Kidney capillary endothelial cell (primary cell): ENCODE measurements at places on chromosomes 13 and 19.

GRCh38 chr13:80924596-80924995, 583.7 kb upstream of the SPRY2 start:
- DNase-seq = peak; percentile 53

GRCh38 chr13:85283408-85283807, 515.8 kb downstream of the SLITRK6 start:
- no peak for DNase-seq

- DNase-seq = no peak
Observed at GRCh38 chr19:35751839-35752745, 3.7 kb downstream of the LIN37 start.

- no peak for DNase-seq
Observed at GRCh38 chr13:52454459-52454819, 839 bp upstream of the CKAP2 start.

DNA sequence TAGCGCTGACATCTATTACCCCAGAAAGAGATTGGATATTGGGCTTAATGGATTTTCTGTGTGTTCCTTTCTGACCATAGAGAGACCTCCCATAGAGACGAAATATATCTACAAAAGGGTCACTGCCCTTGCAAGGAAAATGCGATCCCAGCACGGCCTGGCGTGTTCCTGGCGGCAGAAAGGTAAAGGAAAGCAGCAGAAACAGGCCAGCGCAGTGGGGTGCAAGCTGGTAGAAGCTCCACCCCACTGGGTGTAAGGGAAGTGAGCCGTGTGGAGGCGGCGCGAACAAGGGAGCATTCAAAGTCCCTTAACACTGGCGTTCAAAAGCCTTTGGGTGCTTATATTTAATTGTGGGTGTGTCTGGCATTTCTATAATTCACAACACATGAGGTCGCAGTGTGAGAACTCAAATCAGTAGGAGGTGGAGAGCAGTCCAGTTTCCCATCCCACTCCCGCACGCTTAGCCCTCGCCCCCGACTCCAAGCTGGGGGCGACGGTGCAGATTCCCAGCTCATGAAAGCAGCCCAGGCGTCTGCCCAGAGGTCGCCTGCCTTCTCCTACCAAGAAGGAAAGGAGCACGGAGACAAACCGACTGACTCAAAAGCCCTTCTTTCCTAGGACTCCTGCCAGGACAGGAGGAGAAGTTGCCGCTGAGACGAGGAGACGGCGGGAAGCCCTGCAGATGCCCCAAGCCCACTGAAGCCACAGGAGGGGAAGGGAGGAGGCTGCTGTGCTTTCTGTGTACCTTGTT, 478.4 kb downstream of the FOXO1 start:
- DNase-seq = no peak

DNA sequence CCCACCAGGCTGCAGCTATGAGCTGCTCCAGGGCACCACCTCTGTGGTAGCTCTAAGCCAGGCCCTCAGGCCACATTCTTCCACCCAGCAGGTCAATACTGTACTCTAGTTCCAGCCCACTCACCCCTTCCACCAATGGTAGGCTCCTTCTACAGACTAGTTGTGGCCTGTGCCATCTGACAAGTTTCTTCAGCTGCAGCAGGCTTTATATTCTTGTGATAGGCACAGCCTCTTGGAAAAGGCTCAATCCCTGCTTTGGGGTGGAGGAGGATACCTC, 8.5 kb downstream of the MICU2 start:
- no peak for DNase-seq

- DNase-seq = peak; percentile 25
Observed at GRCh38 chr19:34365463-34366401, 736 bp downstream of the GPI start.

DNA sequence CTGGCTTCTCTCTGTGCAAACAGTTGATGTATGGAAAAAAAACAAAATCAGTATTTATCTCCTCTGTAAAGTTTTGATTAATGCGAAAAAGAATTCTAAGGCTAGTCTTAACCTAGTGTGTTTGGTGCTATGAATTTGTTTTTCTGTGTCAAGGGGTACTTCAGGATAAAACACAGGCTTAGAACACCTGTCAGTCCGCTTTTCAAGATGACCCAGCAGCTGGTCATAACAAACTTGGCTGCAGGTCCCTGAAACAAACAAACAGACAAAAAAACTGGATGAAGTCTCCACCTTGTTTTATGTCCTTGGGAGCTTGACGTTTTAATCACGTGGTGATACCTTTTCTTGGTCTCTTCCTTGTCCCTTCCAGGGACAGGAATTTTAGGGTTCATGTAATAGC, 689.3 kb downstream of the UQCRFS1 start:
- DNase-seq = no peak

DNA sequence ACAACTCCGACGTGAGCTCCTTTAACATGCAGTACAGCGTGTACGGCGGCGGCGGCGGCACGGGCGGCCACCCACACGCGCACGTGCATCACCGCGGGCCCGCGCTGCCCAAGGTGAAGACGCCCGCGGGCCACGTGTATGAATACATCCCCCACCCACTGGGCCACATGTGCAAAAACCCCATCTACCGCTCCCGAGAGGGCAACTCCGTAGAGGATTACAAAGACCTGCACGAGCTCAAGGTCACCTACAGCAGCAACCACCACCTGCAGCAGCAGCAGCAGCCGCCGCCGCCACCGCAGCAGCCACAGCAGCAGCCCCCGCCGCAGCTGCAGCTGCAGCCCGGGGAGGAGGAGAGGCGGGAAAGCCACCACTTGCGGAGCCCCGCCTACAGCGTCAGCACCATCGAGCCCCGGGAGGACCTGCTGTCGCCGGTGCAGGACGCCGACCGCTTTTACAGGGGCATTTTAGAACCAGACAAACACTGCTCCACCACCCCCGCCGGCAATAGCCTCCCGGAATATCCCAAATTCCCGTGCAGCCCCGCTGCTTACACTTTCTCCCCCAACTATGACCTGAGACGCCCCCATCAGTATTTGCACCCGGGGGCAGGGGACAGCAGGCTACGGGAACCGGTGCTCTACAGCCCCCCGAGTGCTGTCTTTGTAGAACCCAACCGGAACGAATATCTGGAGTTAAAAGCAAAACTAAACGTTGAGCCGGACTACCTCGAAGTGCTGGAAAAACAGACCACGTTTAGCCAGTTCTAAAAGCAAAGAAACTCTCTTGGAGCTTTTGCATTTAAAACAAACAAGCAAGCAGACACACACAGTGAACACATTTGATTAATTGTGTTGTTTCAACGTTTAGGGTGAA, 6.6 kb downstream of the SLITRK5 start:
- DNase-seq = no peak

- DNase-seq = no peak
Observed at GRCh38 chr19:4523306-4524110, 5.2 kb upstream of the PLIN4 start.

DNA sequence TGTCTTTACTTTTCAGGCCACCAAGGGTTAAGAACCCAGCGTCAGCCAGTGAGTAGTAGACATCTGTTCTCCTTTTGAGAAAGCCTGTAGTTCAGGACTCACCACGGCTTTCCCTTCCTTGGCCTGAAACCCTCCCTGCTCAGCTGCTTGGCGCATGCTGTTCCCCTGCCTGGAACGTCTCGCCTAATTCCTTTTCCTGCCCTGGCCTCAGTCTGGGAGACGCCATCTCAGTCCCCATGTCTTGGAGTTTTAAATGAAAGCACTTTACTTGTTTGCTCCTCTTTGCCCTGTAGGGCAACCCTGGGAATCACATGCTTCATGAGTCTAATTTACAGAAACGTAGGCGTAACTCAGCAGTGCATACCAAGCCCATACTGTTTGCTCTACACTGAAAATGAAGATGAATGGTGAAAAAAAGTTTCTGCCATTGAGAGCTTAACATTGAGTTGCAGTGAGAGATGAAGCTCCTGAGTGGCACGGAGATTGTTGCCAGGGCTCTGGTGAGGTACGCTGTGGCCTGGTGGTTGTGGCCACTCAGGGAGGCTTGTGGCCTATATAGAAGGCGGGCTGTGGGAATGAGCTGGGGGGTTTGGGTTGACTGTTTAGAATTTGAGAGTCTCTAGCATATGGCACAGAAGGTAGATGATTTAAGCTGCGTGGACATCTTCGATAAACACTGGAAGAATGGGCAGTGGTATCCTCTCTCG, 52.8 kb downstream of the GATAD2A start:
- DNase-seq = no peak

DNA sequence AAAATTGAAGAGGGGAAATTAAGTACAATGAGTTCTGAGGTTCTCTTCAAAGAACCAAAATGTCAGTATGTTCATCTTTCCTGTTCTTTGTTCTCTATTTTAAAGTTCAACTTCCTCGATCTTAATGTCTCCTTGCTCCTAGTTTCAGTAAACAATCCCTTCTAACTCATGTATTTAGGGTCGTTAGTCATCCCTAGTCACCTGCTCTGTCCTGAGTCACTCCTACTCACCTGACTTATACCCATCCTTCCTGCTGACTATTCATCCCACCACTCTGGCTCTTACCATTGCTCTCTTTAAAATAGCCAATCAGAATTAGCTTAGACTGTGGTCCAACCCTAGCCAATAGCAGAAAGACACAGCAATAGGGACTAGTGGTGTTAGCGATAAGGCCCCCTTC, 24.3 kb downstream of the ZNF90 start:
- no peak for DNase-seq

DNA sequence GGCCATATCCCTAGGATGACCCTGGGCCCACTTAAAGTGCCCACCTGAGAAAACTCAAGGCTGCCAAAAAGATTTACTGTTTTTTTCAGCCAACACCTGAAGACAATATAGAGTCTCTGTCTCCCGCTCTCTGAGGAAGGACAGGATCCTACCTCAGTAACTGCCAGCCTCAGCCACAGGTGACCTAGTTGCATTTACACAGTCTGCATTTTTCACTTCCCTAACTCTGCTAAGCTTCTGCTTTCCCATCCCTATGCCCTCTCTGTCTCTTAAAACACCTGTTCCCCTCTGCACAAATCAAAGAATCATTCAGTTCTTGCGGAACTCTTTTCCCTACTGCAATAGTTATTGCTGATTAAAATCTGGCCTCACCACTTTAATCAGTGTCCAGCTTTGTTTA, 609.5 kb downstream of the UQCRFS1 start:
- DNase-seq = no peak

GRCh38 chr13:36130552-36131221, 495 bp downstream of the DCLK1 start:
- DNase-seq = no peak

DNA sequence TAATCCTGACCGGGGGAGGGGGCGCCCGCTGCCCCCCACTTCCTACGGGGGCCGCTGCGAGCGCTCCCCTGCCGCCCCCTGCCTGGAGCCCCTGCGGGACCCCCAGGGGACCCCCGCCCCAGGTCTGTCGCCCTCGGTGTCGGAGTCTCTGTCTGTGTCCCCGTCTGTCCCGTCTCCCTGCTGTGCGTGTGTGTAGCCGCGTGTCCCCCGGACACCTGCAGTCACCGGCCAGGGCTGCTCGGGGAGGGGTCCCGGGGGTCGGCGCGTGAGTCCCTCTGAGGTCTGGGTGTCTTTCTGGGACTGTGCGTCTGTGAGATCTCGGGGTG, 7.7 kb upstream of the NFIC start:
- DNase-seq = no peak

DNA sequence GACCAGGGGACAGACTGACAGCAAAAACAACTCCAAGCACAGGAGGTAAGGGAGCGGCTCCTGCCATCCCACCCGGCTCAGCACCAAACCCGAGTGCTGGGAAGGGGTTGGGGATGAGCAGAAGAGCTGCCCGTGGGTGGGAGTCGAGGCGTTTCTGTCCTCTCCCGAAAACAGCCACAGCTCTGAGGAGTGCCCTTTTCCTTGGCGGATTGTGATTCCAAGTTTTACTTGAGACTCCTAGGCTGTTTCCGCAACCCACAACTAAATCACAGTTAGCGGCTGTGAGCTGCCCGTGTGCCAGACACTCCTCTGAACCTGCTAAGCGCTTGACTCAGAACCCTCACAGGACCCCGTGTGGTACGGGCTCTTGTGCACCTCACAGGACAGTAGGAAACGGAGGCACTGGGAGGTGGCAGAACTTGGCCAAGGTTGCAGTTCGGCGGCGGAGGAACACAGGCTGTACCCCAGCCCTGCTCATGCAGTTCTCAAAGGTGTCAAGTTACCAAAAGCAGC, 21.4 kb downstream of the CFAP97D2 start:
- no peak for DNase-seq

- DNase-seq = no peak
Observed at GRCh38 chr13:99161512-99161911, 39.1 kb upstream of the UBAC2 start.

DNA sequence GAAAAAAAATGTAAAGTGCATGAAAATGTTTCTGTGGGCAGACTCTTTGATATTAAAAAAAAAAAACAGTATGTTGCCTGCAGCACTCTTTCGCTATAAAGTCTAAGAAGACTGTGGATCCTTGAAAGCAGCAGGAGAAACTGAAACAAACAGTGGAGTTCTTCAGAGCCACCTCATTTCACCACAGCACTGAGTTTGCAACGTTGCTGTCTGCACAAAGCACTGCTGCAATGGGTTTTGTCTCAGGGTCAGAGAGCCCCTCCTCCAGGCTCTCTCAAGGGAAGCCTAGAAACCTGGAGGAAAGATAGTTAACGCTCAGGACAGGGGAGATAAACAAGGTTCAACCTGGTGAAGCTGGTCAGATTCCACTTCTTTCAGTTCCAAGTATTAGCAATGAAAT, 248.7 kb downstream of the EFNB2 start:
- DNase-seq = no peak

DNA sequence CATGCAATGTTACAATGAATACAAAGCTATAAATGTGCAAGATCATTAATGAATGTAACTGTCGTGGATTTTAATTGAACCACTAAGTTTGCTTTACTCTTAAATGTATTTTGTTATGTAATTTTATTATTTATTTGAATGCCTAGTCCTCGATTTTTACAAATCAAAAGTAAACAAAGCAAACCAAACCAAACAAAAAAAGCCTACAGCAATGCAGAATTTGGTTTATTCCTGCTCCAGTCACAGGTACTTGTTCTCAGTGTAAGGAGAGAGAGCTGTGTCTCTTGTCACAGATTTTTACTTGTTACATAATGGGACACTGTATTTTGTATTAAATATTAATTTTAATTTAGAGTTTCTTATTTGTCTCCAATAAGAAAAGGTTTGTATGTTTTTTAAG, 584.3 kb upstream of the SLITRK6 start:
- DNase-seq = no peak

- no peak for DNase-seq
Observed at GRCh38 chr19:34925278-34925855, 1.3 kb upstream of the ZNF30 start.

DNA sequence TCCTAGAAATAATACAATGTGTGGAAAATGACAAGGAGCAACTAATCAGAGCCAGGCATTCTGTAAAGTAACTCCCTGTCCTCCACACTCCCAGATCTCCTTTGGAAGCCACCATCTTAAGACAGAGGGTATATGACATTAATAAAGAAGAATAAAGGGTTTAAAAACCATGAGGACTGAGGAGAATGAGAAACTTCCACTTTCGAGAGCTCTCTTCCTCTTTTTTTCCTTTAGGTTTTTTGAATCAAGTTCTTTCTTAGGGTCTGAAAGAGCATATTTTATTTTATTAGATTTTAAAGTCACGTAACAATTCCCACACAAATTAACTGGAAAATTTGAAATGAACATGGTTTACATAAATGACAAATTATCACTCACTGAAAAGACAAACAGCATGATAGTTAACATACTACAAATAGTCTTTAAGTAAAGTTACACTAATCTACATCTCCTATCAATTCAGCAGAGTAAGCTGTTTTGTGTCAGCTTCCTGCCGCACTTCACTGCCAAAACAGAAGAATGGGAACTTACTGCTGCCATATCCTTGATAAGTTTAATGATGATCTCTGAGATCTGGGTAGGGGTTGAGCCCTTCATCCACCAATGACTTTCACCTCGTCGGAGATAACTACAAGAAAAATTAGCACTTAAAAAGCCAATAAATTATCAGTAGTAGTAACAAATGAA, 38.6 kb upstream of the FBXL3 start:
- no peak for DNase-seq

- no peak for DNase-seq
Observed at GRCh38 chr19:47096100-47096704, 17.4 kb downstream of the ZC3H4 start.
